Osteoblast (primary cell): ENCODE measurements at places on chromosomes 2 and 18.
A peak's percentile ranks its signal among the peaks of the same experiment; 100 is the strongest.

GRCh38 chr18:58578835-58579560, 49.9 kb downstream of the ALPK2 start:
- peak; percentile 72 for DNase-seq

DNA sequence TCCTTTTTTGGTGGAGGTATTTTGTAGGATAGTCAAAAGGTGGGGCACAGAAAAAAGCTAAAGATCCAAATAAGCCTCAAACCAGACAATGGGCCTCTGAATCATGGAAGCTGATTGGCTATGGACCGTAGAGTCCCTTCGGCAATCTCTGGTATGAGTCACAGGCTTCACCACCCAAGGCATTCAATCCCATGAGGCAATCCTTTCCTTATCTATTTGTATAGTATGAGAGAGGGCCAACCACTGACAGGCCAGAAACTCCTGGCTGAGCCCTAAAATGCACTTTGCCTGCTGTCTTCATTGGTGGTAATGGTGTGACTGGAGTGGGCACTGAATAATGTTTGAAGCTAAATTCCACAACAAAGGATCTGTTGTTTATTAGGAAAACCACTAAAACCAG, 38.7 kb upstream of the MEX3C start:
- DNase-seq, result peak; percentile 82

DNA sequence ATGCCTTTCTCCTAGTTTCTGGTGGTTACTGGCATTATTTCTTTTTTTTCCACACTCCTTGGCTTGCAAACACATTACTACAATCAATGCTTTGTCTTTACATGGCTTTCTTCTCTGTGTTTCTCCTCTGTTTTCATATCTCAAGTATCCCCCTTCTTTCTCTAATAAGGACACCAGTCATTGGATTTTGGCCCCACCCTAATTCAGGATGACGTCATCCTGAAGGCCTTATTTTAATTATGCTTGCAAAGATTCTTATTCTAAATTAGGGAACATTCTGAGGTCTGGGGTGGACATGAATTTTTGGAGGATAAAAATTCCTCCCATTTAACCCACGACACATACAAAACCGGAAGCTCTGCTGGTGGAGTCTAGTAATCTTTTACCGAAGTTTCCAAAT, 1556.6 kb downstream of the DPP10 start:
- no peak for DNase-seq

DNA sequence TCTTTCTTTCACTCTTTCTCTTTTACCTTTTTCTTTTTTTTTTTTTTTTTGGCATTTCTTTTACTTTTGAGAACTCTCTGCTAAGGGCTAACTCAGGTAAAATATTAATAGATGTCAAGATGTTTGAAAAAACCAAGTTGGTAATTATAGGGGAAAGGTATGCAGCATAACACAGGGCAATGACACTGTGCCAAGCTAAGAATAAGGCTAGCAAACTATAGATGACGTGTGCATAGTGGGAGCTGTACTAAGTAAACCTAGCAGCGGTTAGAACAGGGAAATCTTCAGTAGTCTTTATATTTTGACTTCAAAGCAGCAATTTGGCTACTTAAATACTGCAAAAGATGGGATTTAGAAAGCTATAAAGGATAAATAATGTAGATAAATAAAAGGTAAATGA, 415.4 kb upstream of the RGPD4 start:
- no peak for DNase-seq

DNA sequence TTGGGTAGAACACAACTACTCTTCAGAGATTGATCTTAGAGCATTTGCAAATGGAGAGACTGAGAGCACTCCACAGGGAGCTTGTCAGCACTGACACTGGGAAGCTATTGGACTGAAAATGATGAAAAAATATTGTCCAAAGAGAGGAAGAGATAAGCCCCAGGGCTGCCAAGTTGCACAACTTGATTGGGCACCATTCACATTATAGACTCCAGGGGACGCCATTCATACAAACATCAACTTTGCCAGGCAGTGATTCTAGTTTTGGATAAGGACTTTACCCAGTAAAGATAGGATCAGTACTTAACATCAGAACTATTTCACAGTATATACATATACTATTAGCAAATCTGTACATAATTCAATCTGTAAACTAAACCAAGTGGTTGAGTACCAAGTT, 79.6 kb upstream of the MYCN start:
- DNase-seq, result no peak

DNA sequence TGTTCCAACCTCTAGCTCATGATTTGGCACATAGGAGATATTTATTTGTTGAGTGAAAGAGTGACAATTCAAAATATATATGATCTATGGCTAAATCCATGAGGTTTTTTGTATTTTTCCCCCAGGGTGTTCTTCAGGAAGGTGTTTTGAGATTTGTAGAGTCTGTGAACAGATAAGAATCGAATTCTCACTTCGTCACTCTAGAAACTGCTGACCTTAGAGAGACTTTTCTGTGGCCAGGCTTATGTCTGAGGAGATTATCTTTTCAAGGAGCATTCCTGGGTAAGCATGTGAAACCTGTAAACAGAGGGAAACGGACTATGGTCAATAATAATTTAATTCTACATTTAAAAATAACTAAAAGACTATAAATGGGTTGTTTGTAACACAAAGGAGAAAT, 849 bp upstream of the ITGB6 start:
- no peak for DNase-seq

- no peak for DNase-seq
Measured at GRCh38 chr2:6159606-6160005, 467.4 kb downstream of the SOX11 start.

DNA sequence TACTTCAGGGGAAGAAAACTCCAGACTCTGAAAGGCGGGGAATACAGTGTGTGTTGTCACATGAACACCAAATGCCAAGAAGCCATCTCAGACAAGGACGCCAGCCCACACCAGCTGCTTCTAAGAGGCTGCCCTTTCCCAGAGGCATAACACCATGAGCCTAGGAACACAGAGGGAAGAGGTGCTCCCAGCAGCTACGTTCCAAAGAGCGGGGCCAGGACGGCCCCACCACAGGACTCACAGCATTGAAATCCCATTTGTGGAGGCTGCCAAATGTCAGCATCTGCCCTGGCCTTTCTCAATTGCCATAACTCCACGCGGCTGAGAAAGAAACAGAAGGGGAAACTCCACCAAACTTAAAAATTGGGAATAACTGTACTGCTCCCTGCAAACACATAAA, 20.1 kb upstream of the ID2 start:
- DNase-seq, result no peak

- no peak for DNase-seq
Measured at GRCh38 chr2:123670286-123670685, 354.8 kb upstream of the CNTNAP5 start.

DNA sequence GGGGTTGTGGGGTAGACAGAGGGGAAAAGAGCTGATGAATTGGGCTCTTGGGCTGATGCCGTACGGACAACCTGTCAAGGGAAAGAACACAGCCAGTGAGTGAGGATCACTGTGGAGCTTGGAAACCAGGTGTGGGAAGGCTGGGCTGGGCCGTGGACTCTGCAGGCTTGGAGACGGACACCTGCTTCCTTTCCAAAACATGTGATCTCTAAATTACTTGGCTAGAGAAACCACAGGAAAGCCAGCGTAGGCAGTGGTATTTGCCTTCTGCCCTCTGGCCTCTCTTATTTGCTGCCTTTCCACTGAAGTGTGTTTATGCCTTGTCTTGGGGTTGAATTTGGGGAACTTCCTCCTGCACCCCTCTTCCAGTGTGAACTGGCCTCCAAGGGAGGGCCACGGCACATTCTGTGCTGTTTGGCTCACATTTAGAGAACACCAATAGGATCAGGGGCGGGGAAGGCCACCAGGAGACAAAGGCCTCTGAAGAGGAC, 267.7 kb downstream of the PRKCE start:
- DNase-seq, result peak; percentile 19

GRCh38 chr18:59898609-59899297, 1.0 kb upstream of the PMAIP1 start:
- no peak for DNase-seq

GRCh38 chr2:219571311-219572236, at the start of gene OBSL1:
Gene OBSL1, minus strand, starts transcription at chr2:219571539. Its CDS starts 307 bp downstream, at chr2:219571232.
- DNase-seq, result peak; percentile 98

- DNase-seq, result no peak
Measured at GRCh38 chr2:21260311-21260710, 136.5 kb downstream of the TDRD15 start.

- no peak for DNase-seq
Measured at GRCh38 chr2:11656671-11657101, 13.3 kb downstream of the NTSR2 start.

- DNase-seq, result peak; percentile 76
Measured at GRCh38 chr2:240170354-240170735, 29.9 kb upstream of the OTOS start.

- DNase-seq, result peak; percentile 48
Measured at GRCh38 chr18:12422936-12423335, 15.2 kb downstream of the PRELID3A start.

DNA sequence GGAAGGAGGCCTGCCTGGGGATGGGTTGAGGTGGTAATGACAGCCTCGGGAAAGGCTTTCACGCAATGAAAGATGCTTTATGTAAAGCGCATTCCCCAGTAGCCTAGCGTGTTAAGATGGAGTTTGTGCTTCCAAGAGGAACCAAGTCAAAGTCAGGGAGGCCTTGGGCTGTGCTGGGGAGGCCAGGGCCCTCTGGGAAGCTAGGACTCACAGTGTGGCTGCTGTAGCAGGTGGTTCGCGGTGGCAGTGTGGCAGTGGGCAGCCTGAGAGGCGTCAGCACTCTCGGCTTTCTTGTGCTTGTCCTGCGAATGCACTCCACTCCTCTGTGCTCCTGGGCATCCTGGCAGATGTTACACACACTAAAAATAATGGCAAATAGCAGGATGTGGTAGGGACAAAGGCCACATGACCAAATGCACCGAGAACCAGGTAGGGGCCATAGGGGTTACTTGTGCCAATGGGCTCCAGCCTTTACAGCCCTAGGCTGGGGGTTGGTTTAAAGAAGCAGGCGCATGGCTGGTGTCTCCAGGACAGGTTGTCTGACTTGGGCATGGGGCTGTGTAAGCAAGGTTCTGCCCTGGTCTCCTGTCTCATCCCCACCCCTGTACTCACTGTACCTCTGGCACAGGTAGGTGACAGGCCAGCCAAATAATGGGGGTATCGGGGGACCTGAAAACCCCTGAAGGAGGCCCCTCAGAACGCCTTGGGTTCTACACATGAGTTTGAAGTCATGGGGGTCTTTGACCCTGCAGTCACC, 154.4 kb upstream of the TWIST2 start:
- DNase-seq, result no peak

DNA sequence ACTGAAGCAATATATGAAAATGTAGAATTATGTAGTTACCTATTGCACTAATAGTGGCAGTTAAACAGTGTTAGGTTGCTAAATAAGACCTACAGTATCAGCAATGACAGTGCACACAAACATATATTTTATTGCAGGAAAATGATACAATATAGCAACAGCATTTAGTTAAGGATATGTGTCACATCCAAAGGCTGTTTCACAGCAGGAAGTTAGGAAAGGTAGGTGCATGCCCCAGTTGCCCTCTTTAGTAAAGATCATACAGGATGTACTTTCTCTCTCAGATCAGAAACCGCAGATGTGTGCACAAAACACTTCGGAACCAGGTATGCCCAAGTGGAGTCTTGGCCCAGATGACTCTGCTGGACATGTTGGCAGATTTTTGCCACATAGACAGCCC, 444.1 kb downstream of the XIRP2 start:
- no peak for DNase-seq

- DNase-seq, result peak; percentile 87
Measured at GRCh38 chr18:2846636-2847316, at the start of gene EMILIN2. Gene EMILIN2, plus strand, starts transcription at chr18:2847006. Its CDS starts 183 bp downstream, at chr18:2847189.

DNA sequence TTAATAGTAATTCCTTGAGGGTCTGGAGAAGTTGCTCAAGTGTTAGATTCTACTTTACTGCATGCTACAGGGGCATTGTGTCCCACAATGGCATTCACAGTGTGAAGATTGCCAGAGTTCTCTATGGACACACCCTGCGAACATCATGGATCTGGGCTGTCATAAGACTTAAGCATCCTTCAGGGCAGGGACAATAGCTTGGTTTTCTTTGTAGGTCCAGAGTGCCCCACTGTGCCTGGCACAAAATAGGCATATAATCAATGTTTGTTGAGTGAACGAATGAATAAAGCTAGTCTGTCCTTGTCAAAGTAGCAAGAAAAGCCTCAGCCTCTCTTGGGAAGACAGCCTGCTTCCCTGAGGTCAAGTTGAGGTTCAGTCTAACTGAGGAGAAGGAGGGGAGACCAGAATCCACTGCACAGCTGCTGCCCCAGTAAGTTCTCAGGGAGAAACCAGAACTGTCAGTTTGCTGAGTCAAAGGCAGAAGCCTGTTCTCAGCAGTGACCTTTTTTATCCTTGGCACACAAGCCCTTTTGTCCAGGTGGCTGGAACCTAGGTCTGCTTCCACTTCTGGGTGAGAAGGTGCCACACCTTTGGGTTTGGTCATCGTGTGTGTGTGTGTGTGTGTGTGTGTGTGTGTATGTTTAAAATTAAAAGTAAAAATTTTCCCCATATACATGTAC, 15.0 kb downstream of the INPP4A start:
- no peak for DNase-seq

DNA sequence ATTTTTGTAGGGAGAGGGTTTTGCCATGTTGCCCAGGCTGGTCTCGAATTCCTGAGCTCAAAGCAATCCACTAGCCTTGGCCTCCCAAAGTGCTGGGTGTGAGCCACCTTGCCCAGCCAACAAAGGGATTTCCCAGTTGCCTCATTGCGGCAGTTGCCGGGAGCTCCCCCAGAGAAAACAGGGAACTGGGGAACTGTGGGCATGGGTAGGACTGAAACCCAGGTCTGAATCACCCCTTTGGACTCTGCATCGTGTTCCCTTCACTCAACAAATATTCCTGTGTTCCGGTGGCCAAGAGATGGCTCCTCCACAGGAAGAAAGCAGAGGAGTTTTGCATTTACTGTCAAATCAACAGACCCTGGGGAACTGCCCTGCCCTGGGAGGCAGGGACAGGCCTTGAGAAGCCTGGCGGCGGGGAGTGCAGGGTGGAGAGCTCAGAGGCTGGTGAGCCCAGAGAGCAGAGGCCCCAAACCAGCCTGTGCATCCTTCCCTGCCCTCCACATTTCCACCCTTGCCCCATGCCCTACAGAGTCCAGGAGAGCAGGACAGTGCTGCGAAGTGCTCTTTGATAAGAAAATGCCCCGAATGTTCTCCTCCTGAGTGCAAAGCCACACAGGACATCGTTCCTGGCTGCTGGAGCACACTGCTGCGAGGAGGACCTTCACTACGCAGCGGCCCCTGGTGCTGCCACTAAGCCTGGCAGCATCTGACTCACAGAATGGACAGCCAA, 24.9 kb downstream of the MYO7B start:
- DNase-seq, result peak; percentile 95

DNA sequence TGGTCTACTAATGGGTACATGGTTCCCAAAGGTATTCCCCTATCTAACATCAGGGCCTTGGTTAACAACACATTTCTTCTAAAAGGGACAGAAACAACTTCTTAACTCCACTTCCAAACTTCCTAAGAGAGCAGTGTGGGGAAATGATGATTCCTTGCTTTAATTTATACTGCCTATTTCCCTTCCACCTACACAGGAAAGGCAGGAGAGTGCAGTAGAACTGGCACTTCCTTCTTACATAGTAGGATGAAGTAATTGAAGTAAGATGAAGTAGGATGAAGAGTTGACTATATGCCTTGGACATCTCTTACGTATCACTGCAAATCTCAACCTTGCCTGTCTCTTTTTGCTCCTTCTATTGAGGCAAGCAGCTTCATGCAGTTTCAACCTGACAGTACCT, 54.7 kb downstream of the CD28 start:
- DNase-seq, result no peak

- no peak for DNase-seq
Measured at GRCh38 chr2:37061776-37062175, 22.4 kb downstream of the HEATR5B start.

- DNase-seq, result peak; percentile 85
Measured at GRCh38 chr2:72924353-72925240, 7.3 kb downstream of the EMX1 start.

GRCh38 chr2:32222966-32223365, 41.7 kb downstream of the NLRC4 start:
- DNase-seq, result no peak
